ENCODE measurements at places on chromosomes 11 and 22. TPM values are rescaled to one million over a fixed set of nuclear protein-coding genes. Genes with fewer than 3 reads are reported as not detected.

- no peak for DNase-seq
Observed at GRCh38 chr11:13229136-13229535, 48.5 kb upstream of the BMAL1 start.

The NXPE1 gene
- not detected for total RNA-seq

- no peak for DNase-seq
Observed at GRCh38 chr11:441418-442274, at the start of gene ANO9. TSS of gene ANO9 (minus strand) at chr11:442011. CDS start at chr11:441926, 85 bp downstream.

DNA sequence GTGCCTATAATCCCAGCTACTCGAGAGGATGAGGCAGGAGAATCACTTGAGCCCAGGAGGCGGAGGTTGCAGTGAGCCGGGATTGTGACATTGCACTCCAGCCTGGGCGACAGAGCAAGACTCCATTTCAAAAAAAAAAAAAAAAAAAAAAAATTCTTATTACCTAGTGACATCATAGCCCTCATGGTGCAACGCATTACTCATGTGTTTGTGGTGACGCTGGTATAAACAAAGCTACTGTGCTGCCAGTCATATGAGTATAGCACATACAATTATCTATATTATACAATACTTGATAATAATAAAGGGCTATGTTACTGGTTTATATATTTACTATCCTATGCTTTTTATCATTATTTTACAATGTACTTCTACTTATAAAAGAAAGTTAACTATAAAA, 41.2 kb downstream of the OR2AT4 start:
- no peak for DNase-seq

The SLC35E4 gene
- 3.4 TPM for total RNA-seq

DNA sequence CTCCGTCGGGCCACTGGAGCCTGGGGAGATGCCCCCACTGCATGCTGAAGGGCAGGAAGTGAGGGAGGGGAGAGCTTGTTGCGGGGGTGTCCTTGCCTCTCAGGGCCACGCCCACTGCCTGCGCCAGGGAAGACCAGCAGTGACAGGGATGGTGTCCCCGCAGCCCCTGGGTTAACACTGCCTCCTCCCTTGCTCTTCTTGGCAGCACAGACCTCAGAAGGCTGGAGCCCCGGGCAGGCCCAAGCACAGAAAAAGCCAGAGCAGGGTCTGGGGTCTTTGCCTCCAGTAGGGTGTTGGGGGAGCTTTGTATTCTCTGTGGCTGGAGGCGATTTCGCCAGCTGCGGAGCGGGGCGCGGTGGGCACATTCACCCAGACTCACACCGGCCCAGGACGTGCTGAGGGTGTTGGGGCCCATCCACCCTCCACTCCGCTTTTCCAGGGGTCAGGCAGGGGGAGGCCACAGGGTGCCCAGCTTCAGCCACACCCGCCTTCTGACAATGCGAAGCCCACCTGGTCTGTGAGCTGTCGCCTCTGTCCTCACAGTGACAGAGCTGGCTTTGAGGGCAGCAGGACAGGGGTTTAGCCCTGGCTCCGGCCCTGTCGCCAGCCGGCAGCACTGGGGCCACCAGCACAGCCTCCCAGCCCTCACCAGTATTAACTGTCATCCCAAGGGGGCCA, 83.7 kb downstream of the CDKN1C start:
- DNase-seq: peak; percentile 53
